ENCODE measurements at places on chromosomes 1 and 21.
A peak's percentile ranks its signal among the peaks of the same experiment; 100 is the strongest.

GRCh38 chr21:44292812-44293195, 7.0 kb upstream of the PFKL start:
- DNase-seq, result no peak

DNA sequence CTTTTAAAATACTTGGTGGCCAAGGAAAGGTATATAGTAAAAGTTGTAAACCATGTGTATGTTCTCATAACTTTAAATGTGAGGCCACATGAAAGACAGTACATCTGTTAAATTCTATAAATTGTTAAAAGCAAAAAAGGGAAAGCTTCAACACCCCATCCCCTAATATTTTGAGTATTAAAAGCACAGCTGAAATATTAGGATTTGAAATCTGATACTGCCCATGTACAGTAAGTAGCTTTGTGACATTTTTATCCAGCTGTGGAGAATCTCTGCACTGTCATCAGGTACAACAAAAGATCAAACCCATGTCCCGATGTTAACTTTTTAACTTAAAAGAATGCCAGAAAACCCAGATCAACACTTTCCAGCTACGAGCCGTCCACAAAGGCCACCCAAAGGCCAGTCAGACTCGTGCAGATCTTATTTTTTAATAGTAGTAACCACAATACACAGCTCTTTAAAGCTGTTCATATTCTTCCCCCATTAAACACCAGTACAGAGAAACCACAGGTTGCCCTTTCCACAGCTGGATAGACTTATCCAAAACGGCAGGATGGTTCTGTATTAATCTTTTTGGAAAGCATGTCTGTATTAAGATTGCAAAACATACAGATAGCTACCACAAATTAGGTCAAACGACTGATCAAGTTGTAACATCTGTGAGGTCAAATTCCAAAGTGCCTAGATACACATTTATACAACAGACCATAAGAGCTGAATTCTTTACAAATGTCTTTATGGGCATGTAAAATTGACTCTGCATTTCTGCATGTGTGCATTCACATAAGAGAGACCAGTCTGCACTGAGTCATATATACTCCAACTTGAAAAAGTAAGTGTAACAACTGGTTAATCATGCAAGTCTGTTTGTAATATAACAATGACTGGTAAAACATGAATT, 5.2 kb downstream of the IRF2BP2 start:
- DNase-seq, result no peak

GRCh38 chr1:26991310-26992116, 2.0 kb upstream of the TRNP1 start:
- DNase-seq, result no peak

- no peak for DNase-seq
These were observed 127.3 kb upstream of the POU3F1 start for GRCh38 chr1:38173848-38174247.

DNA sequence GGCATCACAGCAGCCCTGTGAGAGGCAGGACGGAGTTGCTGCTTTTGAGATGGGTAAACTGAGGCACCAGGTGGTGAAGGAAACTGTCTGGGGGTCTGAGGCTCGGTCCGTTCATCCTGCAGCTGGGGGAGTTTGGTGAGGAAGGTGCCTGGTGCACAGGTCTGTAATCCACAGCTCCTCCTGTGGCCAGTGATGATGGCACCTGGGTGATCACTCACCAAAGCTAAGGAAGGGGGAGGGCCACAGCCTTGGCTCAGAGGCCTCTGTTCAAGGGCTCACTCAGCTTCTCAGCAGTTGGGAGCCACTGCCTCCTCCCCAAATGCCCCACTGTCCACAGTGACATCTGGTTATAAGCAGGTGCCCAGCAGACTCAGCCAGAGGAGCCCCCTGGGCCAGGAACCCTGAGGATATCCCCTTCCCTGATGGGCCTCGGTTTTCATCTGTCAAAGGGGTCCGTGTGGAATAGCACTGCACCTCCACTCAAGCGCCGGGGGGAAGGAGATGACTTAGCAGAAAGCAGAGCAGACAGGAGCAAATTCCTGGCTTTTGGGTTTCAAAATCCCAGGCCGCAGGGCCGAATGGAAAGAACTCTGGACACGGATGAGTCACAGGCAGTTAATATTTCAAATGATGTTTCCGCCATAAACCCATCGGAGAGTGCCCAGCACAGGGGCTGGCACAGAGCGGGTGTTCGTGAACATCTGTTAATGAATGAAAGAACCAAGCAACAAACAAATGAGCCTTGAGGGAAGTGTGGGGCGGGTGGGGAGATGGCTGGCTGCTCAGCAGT, 82.8 kb downstream of the DMRTB1 start:
- DNase-seq, result peak; percentile 39
